ENCODE measurements at places on chromosomes 4 and X.

DNA sequence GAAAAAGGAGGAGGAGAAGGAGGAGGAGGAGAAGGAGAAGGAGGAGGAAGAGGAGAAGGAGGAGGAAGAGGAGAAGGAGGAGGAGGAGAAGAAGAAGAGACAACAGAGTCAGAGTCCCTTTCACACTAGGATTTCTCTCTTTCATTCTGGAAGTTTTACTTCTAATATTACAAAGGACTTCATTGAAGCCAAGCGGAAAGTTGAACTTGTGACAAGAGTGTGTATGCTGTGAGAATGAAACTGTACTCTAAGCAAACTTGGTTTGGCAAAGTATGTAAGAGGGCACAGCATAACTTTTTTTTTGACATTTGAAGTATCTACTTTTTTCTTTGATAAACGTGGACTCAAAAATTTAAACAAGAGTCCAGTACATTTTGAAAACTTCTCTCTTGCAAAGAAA, 48.0 kb downstream of the CXCL8 start:
- no peak for DNase-seq

DNA sequence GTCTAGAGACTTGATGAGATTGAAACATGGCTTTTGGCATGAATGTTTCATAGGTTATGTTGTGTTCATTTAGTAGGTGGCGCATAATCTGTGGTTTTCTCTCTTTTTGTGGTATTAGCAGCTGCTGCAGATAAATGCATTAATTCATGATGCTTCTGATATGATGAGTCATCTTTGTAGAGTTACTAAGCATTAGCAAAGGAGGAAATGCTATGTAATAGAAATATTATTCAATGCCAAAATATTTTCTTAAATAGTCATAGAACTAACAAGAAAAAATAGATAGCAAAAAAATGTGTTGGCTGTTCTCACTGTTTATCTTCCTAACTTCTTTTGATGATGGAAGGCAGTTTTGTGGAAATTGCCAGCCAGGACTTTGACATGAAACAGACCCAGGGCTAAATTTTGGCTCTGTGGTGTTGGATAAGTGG, 3.6 kb downstream of the ZXDB start:
- DNase-seq = no peak

- no peak for DNase-seq
These were observed 1033.1 kb downstream of the RAPGEF2 start for GRCh38 chr4:160136021-160136420.

DNA sequence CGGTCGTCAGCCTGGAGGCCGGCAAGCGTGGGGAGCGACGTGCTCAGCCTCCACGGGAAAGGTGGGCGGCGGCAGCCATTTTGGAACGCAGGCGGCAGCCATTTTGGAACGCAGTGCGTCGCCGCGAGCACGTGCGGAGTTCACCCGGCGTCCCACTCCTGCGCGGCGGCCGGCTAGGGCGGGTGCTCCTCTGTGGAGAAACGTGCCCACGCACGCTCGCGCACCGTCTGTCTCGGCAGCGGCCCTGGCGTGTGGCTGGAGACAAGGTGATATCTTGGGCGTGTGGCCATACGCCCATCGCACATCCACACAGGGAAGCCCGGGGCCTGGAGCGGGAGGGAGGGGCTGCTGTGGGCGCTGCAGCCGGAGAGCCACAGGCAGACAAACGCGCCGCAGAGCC, 21.1 kb downstream of the CPLX1 start:
- DNase-seq = no peak

DNA sequence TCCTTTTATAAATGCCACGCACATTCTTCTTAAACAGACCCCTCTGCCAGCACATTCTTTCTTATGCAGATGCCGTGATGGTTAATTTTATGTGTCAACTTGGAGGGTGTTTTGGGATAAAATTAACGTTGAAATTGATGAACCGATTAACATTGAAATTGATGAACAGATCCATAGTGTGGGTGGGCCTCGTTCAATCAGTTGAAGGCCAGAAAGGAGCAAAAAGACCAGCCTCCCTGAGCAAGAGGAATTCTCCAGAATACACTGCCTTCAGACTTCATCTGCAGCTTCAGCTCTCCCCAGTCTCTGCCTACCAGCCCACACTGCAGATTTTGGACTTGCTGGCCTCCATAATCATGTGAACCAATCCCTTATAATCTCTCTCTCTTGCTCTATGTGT, 233.6 kb upstream of the BCOR start:
- no peak for DNase-seq

- no peak for DNase-seq
These were observed 91.3 kb upstream of the DCLK2 start for GRCh38 chr4:149986917-149987316.

Data from CD4-positive, alpha-beta memory T cell (primary cell).